GM23248 (cell line): ENCODE measurements at places on chromosomes 12 and 14. TPM values are rescaled to one million over a fixed set of nuclear protein-coding genes. Genes with fewer than 3 reads are reported as not detected.

GRCh38 chr12:43444940-43445564, 107.0 kb downstream of the ADAMTS20 start:
- peak; percentile 60 for DNase-seq
- no peak overlapping the region for H3K27ac ChIP-seq
- no peaks in the 10 kb centered on the region for H3K36me3 ChIP-seq
- H3K4me1 ChIP-seq = no peaks in the 10 kb centered on the region
- no peaks in the 10 kb centered on the region for H3K27me3 ChIP-seq
- no peak overlapping the region for H3K4me3 ChIP-seq

DNA sequence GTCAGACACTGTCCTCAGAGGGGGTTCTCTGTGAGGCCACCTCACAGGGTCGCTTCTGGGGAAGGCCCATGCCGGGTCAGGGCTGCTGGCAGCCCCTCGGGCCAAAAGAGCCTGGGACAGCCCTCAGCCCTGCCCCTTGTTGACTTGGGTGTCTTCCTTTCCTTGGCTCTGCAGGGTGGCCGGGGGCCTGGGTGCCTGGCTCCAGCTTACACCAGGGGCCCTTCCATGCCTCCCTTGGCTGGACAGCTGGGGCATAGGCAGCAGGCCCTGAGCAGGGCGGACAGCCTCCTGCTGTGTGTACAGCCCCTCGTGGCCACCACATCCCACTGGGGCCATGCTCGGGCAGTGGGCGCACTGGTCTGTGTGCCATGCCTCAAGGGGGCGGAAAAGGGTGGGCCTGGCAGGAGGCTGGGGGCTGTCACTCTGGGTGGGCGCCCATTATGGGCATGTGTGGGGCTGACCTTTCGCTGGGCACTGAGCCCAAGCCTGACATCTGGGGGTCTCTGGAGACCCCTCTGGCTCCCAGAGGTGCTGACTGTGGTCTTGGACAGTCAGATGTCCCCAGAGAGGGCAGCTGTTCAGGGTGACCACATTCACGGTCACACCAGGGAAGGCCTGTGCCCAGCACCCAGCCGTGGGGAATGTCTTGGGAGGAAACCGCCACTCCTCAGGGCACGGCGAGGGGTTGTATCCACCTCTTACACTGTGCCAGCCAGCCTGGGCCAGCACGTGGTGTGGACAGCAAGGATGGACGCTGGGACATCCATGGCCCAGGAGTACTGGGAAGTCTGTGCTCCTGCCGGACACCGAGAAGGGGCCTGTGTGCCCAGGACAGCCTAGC, 313.3 kb downstream of the TMEM121 start:
- no peaks in the 10 kb centered on the region for H3K27me3 ChIP-seq
- H3K4me1 ChIP-seq = no peaks in the 10 kb centered on the region
- no peaks in the 10 kb centered on the region for H3K36me3 ChIP-seq
- H3K27ac ChIP-seq = no peak overlapping the region

- no peak overlapping the region for H3K4me3 ChIP-seq
- peak; percentile 45 for DNase-seq
- H3K4me1 ChIP-seq = peaks cover 27% of the 10 kb centered on the region
Measured at GRCh38 chr12:122322501-122322900, 56.2 kb upstream of the VPS33A start.

DNA sequence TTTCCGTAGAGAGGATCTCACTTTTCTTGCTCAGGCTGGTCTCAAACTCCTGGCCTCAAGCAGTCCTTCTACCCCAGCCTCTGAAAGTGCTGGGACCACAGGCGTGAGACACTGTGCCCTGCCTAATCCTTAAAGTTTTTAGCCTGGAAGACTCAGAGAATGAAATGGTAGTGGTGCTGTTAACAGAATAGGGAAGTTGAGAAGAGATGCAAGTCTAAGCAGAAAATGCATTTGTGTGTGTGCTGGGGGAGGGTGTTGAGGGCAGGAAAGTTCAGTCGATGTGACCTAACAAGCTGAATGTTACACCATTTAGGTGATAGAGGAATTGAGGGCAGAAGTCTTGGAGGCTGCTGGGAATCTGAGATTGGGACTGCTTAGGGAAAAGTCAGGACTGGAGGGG, 6.9 kb upstream of the TUBA1A start:
- no peaks in the 10 kb centered on the region for H3K36me3 ChIP-seq
- H3K4me1 ChIP-seq = peaks cover 18% of the 10 kb centered on the region
- no peak for DNase-seq
- no peak overlapping the region for H3K4me3 ChIP-seq
- H3K27me3 ChIP-seq = no peaks in the 10 kb centered on the region

- peaks cover 26% of the 10 kb centered on the region for H3K4me1 ChIP-seq
- H3K36me3 ChIP-seq = no peaks in the 10 kb centered on the region
- H3K27ac ChIP-seq = peak within 1 kb of the TSS; percentile 100
- DNase-seq = peak; percentile 79
- no peaks in the 10 kb centered on the region for H3K27me3 ChIP-seq
- peak within 1 kb of the TSS; percentile 87 for H3K4me3 ChIP-seq
Measured at GRCh38 chr14:21070083-21070609, at the start of gene ARHGEF40. TSS of gene ARHGEF40 (plus strand) at chr14:21070304. CDS start at chr14:21070397, 93 bp downstream.

DNA sequence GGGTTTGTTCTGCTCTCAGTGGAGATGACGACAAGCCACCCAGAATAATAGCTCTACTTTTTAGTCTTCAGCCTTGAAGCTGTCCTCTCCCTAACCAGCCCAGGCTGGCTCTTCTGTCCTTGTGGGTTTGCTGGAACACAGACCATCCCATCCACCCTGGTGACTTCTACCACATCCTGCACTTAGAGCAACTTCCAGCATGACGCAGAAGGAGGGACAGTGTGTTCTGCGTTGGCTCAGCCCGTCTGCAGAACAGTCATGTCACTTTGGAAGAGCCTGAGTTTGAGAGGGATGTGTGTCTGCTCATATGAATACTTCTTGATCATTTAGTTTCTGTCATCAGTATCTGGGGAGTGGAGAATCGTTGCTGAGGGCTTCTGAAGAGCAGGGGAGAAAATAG, 198.0 kb downstream of the CACNA1C start:
- H3K4me3 ChIP-seq = no peak overlapping the region
- H3K4me1 ChIP-seq = peaks cover 38% of the 10 kb centered on the region

DNA sequence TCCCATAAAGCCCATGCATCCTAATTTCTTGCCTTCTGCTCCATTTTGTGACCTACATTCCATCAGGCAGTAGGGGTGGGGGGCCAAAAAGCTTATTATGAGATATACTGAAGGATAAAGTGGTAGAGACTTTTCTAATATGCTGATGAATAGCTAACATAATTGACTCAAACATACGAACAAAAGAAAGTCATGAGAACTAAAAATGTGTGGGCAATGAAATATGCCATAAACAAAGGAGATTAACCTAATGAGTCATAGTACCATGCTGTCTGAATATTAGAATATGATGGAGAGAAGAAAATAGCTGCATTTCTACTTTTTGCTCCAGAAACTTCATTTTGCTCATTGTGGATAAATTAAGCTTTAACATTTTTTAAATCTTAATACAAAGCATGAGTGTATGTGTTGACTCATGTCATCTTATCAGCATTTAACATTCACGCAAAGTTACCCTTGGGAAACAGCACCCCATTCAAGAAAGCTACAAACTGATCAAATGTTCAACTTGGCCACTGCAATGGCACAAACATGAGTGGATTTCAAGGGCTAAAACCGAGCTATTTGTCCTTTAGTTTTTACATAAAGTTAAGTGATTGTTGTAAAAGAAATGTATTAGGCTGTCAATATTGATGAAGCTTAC, 64.0 kb upstream of the DIO2 start:
- H3K4me1 ChIP-seq = peaks cover 38% of the 10 kb centered on the region
- H3K27ac ChIP-seq = peak overlapping the region; percentile 49
- H3K27me3 ChIP-seq = no peaks in the 10 kb centered on the region
- H3K4me3 ChIP-seq = peak overlapping the region; percentile 11

- H3K36me3 ChIP-seq = no peaks in the 10 kb centered on the region
- no peaks in the 10 kb centered on the region for H3K4me1 ChIP-seq
Measured at GRCh38 chr14:86788224-86788623, 1204.8 kb downstream of the GALC start.

- DNase-seq = no peak
- no peaks in the 10 kb centered on the region for H3K36me3 ChIP-seq
- H3K27ac ChIP-seq = no peak overlapping the region
- H3K4me1 ChIP-seq = no peaks in the 10 kb centered on the region
- no peaks in the 10 kb centered on the region; the same call in none of the 2 replicates for H3K27me3 ChIP-seq
Measured at GRCh38 chr14:101241807-101242278, 319.5 kb upstream of the DIO3 start.

- H3K36me3 ChIP-seq = peaks cover 13% of the 10 kb centered on the region; the same call in 1 of the 2 replicates
- DNase-seq = no peak
- no peak overlapping the region for H3K4me3 ChIP-seq
- no peak overlapping the region for H3K27ac ChIP-seq
- H3K4me1 ChIP-seq = no peaks in the 10 kb centered on the region
Measured at GRCh38 chr14:77109656-77110055, 11.6 kb downstream of the CIPC start.

DNA sequence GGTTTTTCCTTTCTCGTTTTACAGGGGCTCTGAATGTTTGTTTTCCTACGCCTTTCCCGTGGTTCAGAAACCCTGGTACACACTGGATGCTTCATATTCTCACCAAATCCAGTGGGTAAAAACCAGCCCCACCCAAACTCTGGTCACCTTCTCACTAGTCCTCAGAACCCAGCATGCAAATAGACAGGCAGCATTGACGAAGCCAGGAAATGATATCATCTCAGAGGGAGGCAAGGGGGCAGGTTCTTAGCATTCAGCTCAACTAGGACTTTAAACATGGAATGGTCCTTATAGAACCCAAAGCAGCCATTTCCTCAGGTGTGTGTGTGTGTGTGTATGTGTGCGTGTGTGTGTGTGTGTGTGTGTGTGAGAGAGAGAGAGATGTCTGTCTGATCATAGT, 142.0 kb downstream of the KCNK10 start:
- H3K27ac ChIP-seq = no peak overlapping the region
- H3K36me3 ChIP-seq = no peaks in the 10 kb centered on the region
- DNase-seq = no peak

Gene CLEC14A
- 0.10 TPM in 1 of 2 replicates, not detected in the other for polyA plus RNA-seq

Gene KRT86
- polyA plus RNA-seq = 0.16 and 0.27 TPM in 2 replicates

Gene FMNL3
- 7.9 and 9.3 TPM in 2 replicates for polyA plus RNA-seq

Gene SOAT2
- polyA plus RNA-seq = 0.33 and 0.43 TPM in 2 replicates

Gene CCDC175
- not detected in 2 replicates for polyA plus RNA-seq

Gene UNC79
- 0.04 TPM in 2 replicates for polyA plus RNA-seq
